GM04503 (cell line): ENCODE measurements at places on chromosomes 1 and 21.

DNA sequence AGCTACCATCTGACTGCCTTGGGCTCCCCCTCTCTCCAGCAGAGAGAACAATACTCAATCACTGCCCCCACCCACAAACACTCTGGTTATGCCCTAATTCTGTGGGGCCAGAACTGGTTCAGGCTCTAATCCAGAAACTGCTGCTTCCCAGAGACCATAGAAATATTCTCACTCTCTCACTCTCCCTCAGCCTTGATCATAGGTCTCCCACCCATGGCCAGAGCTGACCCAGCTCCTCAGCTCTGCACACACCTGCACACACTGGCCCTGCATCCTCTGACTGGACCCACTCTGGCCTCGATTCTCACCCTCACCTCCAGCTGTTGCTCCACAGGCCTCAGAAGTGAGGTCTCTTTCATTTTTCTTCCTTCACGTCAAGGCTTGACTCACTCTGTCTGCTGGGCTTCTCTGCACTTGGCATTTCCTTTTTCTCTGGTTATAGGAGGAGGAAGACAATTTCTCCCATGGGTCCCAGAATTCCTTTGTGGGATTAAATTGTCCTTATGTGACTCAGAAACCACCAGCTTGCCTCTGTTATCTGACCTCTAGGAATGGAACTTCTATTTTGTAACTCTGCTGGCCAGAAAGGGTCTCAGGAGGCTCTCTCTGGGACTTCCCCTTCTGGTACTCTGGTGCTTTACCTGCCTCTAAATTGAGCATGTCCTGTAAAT is 15.6 kb upstream of the ZMYM6 start:
- peak; percentile 98 for DNase-seq

DNA sequence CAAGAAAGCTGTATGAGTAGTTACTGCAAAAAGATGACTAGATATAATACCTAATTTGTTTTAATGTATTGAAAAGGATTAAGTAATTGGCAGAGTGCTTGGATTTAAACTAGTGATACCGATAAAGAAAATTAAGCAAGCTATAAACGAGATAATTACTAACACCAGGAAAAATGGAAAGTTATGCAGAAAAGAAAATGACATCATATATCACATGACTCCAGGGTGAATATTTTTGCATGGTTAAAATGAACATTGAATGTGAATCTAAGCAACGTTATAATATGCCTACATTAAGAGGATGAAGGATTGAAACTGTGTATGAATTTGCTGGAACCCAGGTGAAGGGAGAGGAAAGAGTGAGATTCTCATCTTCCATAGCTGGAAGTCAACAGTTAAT is 644.4 kb downstream of the ADGRL2 start:
- DNase-seq, result no peak

- no peak for DNase-seq
Observed at GRCh38 chr1:157652859-157653493, 47.6 kb downstream of the FCRL3 start.

GRCh38 chr1:19229229-19229628 is 19.2 kb upstream of the UBR4 start:
- DNase-seq, result no peak

DNA sequence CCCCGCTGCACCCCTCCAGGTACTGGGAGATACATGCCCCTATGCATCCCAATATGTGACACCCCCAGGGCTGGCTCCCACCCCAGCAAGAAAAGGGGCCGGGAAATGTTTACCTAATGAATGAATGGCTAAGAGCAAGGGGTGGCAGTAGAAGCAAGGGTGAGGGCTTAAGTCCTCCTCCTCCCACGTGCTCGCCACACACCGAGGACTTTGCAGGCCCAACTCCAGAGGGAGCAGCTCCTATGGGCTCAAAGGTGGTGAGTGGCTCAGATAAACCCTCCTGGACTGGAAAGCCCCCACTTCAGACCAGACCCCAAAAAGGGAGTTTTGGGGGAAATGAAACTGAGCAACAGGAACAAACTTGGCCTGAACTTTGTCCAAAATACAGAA is 11.4 kb downstream of the SLC45A3 start:
- no peak for DNase-seq

DNA sequence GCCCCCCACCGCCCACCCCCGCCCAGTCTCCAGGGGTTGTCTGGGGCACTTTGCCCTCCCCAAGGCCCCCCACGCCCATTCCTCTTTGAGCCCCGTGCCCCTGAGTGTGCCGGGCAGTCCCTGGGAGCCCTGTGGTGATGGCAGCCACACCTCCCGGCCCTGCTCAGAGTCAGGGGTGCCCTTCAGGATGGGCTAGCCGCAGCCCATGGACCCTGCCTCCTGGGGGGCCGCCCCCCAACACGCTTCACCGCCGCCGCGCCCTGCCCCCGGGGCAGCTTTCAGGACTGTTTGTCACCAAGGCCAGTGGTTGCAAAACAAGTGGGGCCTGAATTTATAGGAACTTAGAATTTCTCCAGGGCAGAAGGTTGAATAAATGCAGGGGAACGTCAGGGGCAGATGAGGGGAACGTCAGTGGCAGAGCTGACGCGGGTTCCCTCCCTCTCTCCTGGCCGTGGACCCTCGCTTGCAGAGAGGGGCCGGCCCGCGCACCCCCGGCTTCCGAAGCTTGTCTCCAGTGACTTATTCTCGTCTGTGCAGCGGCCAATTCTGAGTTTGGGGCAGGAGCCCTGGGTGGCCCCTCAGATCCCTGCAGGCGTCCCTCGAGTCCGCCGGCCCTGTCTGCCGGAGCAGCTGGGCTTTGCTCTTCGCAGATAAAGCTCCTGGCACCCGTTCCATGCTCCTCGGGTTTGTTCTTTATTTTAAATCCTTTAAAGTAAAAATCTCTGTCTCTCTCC is 41.2 kb upstream of the ADARB1 start:
- DNase-seq, result no peak

DNA sequence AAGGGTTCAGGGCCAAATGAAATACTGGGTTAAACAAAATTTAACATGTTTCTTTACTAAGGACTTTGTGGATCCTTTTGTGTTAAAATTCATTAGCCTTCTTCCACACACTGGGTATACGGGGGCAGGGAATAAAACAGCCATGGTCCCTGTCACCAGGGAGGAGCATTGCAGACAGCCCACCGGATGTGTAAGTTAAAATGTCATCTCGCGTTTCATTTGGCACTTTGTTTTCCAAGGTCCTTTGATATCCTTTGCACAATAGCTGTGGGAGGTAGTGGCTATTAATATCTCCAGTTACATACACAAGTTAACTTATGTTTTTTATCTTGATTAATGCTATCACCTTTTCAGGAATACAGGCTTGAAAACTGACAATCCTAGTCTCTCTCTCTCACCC is 172.7 kb downstream of the BARHL2 start:
- DNase-seq, result no peak
